ENCODE measurements at places on chromosomes 3 and 15.

DNA sequence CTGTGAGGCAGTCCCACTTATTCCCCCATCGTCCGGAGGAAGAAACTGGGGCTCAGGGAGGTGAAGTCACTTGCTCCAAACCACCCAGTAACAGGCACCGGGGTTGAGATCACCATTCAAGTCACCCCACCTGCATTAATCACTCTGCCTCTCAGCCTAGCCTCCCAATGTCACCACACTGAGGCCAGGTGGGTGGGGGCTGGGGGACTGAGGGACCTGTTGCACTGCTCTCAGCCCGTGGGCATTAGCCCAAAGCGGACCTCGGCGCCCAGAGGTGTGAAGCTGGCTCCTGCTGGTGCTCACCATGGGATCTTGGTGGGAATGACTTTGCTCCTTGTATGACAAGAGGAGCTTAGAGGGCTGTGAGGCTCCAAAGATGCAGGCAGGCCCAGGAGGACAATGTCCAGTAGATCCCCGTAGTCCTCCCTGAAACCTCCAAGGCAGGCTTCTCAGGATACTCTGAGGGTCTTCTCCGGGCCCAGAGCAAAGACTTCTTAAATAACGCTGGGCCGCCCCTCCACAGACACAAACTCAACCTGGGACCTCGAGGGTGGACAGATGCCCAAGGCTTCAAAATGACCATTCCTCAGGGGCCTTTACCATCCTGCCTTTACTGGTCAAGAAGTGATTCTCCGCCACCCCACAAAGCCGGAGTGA, 1.7 kb downstream of the NT5DC2 start:
- no peak for DNase-seq

DNA sequence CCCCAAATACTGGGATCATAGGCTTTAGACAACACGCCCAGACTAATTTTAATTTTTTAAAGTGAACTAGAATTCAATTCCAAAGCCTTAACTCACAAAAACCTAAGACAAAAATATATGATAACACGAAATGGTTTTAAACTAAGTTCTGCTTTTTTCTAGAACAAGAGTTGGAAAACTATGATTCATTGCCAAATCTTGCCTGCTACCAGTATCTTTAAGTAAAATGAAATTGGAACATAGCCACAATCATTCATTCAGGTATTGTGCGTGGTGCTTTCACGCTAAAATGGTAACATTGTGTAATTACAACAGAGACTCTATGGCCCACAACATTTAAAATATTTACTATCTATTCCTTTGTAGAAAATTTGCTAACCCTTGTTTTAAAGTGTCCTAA, 488.0 kb upstream of the ZNF385D start:
- no peak for DNase-seq

DNA sequence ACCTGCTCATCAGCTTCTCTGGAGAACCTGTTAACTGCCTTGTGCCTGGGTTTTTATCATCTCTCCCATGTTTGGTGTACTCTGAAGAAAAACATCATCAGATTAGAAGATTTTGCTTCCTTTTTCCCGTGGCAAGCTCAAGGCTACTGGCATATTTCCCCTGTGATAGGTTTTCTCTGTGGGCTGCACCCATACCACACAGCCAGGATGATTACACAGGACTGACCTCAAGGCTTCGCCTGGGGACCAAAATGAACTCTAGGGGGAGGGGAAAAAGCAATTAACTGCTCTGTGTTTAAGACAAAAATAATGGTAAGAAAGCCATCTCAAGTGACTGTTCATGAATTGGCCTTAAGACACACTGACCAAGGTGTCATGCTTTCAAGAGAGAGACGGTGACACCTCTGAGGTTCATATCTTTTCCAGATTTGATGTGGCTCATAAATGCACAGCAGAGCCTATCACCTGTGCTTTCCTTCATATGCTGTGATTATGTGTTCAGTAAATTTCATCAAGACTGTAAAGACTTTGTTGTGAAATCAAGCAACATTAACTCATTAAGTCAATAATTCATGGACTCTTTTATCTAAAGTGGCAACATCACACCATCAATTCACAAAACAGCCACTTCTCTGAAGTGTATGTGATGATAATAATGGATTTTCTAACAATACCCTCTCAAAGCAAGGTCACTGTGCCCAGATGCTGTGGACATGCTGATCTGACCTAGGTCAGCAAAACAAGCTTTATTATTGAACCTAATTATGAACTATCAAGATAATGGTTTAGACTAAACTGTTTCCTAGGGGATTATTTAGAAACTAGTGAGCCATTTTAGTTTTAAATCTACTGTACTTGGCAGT, 427.9 kb downstream of the WDR72 start:
- no peak for DNase-seq

GRCh38 chr15:52104532-52105004, 8.0 kb downstream of the BCL2L10 start:
- DNase-seq, result no peak

DNA sequence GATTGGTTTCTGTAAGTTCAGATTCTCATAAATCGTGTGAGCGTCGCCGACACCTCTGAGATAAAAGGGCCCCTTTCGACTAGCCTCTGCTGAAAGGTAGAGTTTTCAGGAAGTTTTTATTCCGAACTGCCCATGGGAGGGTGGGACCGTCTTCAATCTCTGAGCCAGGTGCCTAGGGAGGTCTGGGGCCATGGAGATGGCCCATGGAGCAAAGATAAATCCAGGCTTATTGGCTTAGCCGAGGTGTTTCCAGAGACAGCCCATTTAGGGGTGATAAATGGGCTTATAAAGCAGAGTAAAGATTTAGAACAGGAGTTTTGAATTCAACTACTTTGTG, 442 bp downstream of the QTRT2 start:
- DNase-seq, result no peak

DNA sequence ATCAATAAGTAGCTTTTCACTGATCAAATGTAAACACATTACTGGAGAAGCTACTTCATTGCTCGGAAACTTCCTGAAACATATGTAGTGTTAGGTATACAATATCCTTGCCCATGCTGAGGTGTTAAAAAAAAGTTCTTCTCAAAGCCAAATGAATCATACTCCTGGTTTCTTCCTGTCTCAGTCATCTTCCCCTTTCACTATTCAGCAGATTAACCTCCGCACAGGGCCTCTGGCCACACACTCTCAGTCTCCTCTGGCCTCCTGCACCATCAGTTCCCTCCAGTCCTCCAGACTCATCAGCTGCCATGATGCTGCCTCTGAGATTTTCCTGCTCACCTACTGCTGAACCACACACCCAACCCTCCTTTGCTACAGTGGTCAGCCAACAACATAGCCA, 70.5 kb upstream of the BOC start:
- DNase-seq, result no peak

Data from stimulated activated CD4-positive, alpha-beta T cell treated with anti-CD3 and anti-CD28 coated beads, Interleukin-12 subunit alpha, Interleukin-12 subunit beta, amount 100 ng/mL, for 4 hours (primary cell).